Fibroblast of upper back skin (primary cell): ENCODE measurements at places on chromosomes 7 and 10.

- no peak for DNase-seq
Observed at GRCh38 chr10:110165239-110165638, 42.2 kb upstream of the MXI1 start.

DNA sequence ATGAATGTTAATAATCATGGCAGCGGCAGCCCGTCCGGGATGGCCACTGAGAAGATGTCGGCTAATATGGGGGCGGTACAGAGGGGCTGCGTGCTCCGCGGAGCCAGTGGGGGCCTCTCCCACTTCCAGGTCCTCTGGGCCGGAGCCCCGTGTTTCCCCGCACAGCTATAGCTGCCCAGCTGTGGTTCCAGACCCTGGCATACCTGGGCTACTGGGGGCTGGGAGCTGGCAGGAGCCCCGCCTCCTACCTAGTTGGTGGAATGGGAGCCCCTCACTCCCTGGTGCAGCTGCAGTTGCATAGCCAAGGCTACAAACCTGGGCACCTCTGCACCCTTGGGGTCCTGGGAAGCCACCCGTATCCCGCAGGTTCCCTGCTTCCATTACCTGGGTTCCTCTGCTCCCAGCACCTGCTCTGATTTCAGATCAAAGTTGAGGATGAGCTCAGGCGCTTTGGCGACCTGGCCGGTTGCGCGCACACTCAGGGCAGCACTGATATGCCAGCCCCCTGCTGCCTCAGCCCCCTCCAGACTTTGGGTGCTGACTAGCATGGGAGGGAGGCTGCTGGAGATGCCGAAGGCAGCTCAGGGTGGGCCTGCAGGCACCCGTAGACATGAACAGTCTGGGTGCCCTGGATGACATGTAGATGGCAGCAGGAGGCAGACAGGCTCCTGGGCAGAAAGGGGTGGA is 236.5 kb upstream of the SEMA3D start:
- no peak for DNase-seq

DNA sequence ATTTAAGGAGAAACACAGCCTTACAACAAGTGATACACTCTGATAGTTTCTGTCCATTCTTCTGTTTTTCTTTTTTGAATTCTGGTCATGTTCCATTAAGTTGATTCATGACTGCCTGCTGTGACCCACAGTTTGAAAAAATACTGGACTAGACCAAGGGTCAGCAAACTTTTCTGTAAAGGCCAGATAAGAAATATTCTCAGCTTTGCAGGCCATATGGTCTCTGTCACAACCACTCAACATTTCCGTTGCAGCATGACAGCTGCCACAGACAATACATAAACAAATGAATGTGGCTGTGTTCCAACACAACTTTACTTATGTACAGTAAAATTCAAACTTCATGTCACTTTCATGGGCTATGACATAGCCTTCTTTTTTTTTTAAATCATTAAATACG is 156.7 kb downstream of the PLXNA4 start:
- no peak for DNase-seq

GRCh38 chr10:120943542-120943941 is 92.4 kb downstream of the WDR11 start:
- DNase-seq, result no peak

GRCh38 chr10:34908481-34908880 is 93.4 kb upstream of the PARD3 start:
- DNase-seq, result peak; percentile 92

- DNase-seq, result no peak
Observed at GRCh38 chr10:119673271-119673670, 22.1 kb downstream of the BAG3 start.

GRCh38 chr10:62426086-62426485 is 51.9 kb downstream of the ZNF365 start:
- peak; percentile 66 for DNase-seq

DNA sequence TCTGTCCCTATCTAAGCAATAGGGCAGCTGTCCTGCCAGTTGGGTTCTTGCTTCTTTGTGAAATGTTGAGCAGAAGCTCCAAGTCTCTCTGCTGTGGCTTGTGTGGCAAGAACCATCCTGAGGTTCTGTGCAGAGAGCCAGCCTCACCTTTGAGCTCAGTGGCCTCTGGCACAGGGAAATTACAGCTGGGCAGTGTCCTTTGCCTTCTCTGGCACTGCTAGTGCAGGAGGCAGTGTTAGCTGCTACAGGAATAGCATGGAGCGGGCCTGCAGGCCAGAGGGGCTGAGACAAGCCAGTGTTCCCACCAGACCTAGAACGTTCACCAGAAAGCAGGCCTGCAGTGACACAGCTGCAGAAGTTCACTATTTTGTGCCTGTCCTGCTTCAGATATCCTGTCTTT is 1.8 kb downstream of the PRXL2A start:
- DNase-seq, result no peak

DNA sequence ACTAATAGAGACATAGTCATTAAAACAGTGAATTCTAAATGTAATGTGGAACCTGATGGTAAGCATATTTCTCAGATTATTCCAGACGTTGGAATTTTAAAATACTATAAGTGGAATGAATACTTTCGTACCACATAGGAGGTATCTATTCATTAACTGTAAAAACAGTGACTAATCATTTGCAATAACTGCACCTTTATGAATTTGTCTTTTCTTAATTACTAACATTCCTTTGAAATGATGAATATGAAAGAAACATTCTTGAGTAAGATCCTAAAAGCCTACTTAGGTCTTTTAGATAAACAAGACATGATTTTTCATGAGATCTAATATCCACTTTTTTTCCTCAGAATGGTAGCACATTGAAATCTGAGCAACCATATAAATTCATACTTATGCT is 549.0 kb upstream of the LRRN3 start:
- peak; percentile 53 for DNase-seq

- no peak for DNase-seq
Observed at GRCh38 chr7:44394112-44394447, 68.7 kb upstream of the CAMK2B start.

GRCh38 chr10:117462424-117462792 is 80.1 kb upstream of the EMX2 start:
- DNase-seq, result no peak

DNA sequence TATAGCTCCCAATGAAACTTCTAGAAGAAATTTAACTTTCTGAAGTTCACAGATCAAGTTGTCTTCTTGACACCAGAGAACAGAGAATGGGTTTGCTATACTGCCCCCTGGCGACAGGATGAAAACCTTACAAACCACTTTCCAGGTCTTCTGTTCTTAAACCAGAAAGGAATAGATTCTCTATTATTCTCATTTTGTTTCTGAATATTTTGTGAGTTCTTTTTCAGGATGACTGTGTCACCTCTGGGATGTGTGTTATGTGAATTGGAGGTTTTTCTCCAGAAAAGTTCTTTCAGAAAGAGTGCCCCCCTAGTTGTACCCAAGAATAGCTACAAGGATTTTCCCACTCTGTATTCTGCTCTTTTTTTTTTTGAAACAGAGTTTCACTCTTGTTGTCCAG is 6.3 kb downstream of the IFT22 start:
- DNase-seq, result peak; percentile 24

- DNase-seq, result no peak
Observed at GRCh38 chr7:93977211-93977950, 26.8 kb downstream of the BET1 start.

GRCh38 chr7:135508883-135509588 is 866 bp downstream of the CNOT4 start:
- DNase-seq, result peak; percentile 19

DNA sequence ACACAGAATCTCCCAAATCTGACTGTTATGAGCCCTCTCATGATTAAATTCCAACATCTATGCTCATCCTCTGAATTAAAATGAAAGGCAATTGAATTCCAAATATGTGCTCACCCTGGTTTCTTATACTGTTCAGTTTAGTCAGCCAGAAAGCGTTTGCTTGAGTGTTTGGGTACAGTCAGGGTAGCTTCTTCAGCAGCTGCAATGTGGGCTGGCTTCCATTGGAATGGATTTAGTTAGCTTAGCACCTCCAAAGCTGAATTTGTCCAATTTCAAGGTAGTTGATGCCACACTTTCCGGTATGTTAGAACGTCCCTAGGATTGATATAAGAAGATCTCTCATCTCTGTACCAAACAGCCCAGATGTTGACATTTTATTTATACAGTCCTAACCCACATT is 9.3 kb downstream of the KLHL7 start:
- DNase-seq, result peak; percentile 48

DNA sequence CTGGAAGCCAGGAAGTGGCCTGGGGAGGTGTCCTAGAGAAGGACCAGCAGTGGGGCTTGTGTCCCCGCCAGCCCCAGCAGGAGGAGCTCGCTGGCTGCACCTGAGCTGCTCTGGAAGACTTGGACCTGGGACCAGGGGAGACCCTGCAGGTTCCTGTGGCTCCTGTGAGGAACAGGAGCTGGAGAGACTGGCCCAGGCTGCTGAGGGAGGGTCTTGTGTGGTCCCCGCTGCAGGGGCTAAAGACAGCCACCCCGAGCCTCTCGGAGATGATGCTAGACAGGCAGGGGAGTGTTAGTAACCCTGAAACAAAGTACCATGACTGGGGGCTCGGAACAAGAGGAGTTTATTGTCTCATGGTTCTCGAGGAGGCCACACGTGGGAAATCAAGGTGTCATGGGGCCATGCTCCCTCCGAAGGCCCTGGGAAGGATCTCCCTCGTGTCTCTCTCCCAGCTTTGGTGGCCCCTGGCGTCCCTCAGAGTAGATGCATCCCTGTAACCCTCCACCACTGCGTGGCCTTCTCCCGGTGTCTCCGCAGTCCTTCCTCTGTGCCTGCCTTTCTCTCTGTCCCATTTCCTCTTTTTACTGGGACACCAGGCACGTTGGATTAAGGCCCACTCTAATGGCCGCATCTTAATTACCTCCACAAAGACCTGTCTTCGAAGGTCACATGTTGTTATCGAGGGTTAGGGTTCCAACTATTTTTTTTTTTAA is 348.4 kb downstream of the GLRX3 start:
- no peak for DNase-seq

DNA sequence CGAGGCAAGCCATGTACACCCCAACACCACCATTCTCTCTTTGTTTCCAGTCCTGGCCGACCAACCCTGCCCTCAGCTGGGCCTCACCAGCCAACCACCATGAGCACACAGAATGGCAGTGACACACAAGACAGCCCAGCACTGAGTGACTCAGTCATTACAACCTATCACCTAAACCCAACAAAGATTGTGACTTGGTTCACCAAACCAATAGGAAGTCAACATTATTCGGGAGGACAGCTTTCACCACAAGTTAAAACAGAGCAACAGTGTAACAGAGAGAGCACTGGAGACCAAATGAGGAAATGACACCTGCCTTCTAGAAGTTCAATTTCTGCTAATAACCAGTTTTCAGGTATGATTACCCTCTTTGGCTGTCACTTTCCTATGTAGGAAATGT is 72.1 kb downstream of the DNMBP start:
- DNase-seq, result no peak

- no peak for DNase-seq
Observed at GRCh38 chr7:94111009-94111408, 106.9 kb upstream of the BET1 start.

DNA sequence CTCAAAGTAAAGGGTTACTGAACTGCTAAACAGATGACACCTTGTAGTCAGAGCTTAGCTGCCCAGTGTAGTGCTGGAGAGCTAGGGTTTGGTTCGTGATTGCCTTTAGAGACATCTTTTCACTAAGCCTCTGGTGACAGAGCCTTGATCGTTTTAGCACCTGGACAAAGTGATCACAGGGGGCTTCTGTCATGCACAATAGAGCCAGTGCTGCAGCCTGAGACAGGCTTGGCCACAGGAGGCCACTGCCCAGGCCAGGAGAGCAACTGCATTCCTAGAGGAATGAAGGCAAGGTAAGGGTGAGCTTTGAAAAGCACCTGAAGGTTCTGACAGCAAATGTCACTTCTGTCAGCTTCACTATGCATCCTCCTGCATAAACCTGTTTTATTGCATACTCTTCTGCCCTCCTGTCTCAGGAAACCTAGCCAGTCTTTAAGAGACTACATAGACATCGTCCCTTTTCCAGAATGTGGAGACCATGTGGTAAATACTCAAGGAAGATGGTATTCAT is 122.9 kb downstream of the NPY start:
- DNase-seq, result no peak

DNA sequence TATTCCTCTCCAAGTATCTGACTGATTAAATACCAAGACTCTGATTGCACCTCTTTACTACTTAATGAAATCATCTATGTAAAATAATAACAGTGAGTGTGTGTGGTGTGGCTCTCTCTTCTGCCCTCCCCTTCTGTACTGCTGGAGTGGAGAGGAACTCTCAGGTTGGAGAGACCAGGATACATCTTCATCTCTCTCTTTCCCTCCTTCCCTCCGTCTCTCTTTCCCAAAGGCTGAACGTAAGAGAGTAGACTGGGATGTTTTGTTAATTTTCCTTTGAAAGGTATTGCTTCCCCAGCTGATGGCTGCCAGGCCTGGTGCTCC is 272 bp upstream of the GJC3 start:
- DNase-seq, result no peak

DNA sequence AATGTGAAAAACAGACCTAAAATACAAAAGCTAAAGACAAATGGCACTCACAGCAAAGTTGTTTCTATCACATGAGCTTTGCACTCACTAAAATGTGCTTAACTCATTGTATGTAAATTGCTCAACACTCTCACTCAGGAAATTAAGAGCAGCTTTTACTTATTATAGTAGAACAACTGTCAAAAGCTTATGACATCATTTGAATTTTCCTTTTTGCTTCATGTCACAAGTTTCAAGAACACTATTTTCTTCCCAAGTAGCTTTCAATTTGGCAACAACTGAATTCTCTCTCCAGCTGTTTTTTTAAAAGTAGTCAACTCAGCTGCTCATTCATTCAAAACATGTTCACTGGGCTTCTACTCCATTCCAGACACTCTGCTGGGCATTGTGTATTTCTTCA is 46.9 kb downstream of the ATE1 start:
- DNase-seq, result no peak

DNA sequence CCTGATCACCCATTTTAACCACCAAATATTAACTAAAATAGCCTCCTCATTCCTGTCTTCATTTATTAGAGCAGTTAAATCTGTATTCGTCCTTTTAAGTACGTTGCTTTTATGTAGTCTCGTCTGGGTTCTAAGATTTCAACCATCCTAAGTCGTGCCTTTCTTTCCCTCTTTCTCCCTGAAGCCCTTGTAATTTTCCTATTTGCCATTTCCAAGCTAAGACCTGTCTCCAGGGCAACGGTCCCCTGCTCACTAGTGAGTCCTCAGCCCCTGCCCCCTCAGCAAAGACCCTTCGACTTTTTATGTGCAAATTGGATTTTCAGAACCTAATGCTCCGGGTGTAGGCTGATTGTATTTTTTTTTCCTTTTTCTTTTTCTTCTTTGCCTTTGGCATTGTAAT is 16.1 kb upstream of the MEST start:
- no peak for DNase-seq

GRCh38 chr7:74068378-74069085 is 15.1 kb upstream of the LIMK1 start:
- no peak for DNase-seq
